ENCODE measurements at places on chromosomes 5 and 9.
A peak's percentile ranks its signal among the peaks of the same experiment; 100 is the strongest.

GRCh38 chr9:19660019-19660418, 128.8 kb downstream of the SLC24A2 start:
- no peak for DNase-seq

DNA sequence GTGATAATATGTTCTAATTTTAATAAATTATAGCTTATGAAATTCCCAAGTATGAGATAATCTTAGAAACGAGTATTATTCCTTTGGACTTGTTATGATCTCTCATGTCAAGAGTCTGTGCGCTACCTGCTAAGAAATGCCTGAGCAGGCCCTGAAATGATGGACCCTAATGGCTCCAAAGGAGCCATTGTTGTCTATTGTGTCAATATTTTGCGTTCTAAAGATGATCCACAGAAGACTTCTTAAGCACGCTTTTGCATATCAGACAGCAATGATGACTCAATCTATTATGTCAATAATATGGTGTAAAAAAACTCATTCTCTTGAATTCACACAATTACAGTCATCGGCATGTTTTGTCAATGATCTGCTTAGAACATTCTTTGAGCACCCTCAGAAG, 306.1 kb downstream of the KIAA0825 start:
- no peak for DNase-seq

DNA sequence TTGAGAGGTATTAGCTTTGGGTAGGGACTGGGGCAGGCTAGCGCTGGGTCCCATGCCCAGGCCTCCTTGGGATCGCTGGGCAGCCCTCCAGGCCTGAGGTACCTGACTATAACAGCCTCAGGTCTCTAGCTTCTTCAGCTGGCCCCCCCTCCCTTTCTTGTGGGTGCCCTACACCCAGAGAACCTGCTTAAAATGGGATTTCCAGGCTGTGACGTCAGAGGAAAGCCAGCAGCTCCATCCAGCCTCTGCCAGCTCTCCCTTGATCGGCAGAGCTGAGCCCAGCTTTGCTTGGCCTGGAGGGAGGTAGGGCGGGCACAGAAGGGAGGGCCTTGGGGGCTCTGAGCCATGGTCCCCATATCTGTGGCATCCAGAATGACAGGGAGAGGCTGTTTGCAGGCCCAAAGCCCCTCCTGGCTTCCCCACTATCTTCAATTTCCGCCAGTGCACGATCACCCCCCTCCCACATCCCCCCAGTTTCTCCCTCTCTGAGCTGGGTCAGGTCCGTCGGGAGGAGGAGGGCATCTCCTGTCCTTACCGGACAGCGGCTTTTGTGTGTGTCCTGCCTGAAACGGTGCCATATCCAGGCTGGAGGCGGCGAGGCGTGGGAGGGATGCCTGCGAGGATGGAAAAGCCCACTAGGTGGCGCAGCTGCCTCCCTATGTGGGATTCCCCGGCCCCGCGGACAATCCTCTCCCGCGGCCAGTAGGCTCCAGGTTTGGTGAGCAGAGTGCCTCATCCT, 10.8 kb downstream of the REEP2 start:
- peak; percentile 87 for DNase-seq

- DNase-seq: no peak
Observed at GRCh38 chr5:35860686-35861085, 4.0 kb downstream of the IL7R start.

- DNase-seq: peak; percentile 61
Observed at GRCh38 chr5:72268753-72269410, 51.2 kb downstream of the MRPS27 start.
